ENCODE measurements at places on chromosomes 6 and 20.

DNA sequence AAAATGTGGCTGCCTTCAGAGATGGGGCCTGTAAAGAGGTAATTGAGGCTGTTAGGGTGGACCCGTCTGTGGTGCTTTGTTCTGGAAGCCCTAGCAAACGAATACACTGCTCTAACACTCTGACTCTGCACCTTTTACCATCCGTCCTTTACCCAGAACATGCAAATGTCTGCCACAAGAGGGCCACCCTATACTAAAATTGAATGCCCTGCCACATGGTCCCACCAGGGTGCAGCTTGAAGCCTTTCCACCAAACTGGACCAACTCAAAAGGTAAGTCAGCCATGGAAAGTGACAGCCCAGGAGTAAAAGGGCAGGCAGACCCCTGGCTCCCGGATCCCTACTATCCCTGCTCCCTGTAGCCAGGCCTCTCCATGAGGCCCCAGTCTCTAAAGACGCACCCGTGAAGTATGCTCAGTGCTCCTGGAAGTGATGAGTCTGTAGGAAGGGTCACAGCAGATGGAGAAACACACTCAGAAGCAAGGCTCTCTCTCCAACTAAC lies 5.8 kb upstream of the BFSP1 start:
- peak; percentile 67 for DNase-seq

DNA sequence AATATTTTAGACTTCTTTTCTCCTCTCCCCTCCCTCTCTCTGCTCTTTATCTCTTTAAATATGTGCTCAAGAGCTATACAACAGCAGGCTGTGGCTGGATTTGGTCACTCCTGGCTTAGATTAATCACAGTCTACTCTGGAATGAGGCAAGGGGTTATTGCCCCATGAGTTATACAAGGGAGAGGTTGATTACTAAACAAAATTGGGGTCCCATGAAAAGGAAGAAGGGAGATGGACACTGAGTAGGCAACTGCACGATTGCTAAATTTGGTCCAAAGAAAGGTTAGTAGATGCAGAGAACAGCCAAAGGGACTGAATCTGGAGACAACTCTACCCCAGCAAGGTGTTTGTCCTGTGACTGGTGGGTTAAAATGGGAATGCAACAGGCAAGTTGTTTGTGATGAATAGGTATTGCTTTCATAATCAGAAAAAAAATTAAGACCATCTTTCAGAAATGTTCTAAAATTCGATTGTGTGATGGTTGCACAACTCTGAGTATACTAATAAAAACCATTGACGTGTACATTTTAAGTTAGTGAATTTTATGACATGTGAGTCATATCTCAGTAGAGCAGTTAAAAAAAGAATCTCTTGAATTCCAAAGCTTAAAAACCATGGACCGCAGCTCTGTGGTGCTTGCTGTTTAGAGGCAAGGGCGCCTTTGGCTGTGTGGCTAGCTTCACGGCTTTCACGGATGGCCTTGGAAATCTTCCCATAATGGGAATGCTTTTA lies 57.1 kb downstream of the KIZ start:
- no peak for DNase-seq

- DNase-seq = peak; percentile 47
These were observed 131.2 kb upstream of the CDH4 start for GRCh38 chr20:61120595-61121515.

DNA sequence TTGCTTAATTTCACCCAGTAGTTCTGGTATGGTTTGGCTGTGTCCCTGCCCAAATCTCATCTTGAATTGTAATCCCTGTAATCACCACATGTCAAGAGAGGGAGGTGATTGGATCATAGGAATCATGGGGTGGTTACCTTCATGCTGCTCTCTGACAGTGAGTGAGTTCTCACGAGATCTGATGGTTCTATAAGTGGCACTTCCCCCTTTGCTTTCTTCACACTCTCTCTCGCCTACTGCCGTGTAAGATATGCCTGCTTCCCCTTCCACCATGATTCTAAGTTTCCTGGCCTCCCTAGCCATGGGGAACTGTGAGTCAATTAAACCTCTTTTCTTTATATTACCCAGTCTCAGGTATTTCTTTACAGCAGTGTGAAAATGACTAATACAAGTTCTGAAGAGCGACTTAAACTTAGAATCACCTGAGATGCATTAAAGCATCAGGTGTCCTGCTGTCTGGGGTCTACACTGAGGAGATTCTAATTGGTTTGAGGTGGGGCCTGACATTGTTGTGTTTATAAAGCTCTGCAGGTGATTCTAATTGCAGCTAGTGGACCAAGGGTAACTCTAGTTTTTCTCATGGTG lies 82.1 kb upstream of the DTNBP1 start:
- no peak for DNase-seq

- no peak for DNase-seq
These were observed 43.4 kb upstream of the SIRPG start for GRCh38 chr20:1700990-1701389.

- DNase-seq = no peak
These were observed 81.3 kb downstream of the CDC5L start for GRCh38 chr6:44468835-44469234.

- no peak for DNase-seq
These were observed 250.0 kb downstream of the SLC24A3 start for GRCh38 chr20:19462491-19462890.

GRCh38 chr6:113879186-113880096 lies 22.3 kb downstream of the MARCKS start:
- DNase-seq = no peak

DNA sequence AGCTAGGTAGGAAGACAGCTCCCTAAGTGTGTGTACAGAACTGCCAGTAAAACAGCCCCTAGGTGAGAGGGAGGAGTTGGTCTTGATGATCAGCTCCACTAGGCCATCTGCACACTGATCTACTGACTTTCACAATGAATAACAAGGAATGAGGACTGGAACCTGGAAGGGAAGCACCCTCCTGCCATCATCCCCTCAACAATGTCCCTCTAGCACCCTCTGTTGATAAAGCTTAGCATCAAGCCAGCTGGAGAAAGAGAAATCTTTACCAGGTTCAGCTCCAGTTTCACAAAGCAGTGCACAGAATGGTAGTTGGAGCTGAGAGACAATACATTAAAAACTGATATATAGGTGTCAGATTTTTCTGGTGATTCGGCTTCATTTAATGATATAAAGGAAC lies 57.2 kb upstream of the IRAK1BP1 start:
- DNase-seq = no peak

- no peak for DNase-seq
These were observed 267.1 kb downstream of the TENT5A start for GRCh38 chr6:81485395-81485794.

DNA sequence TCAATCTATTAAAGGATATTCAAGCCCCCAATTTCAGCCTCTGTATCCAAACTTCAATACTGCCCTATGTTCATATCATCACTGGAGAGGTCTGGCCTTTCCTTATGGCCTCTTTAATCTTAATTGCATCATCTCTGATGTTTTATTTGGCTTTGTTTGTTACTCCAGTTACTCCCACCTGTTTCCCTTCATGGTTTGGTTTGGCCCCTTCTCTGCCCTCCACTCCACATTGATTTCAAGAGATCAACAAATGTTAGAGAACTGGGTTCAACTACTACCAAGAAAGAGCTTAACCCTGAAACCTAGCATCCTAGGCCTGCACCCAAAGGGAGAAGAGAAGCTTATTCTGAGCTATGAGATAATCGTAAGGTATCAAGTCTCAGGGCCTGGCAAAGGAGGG lies 221.6 kb downstream of the LAMA2 start:
- no peak for DNase-seq

DNA sequence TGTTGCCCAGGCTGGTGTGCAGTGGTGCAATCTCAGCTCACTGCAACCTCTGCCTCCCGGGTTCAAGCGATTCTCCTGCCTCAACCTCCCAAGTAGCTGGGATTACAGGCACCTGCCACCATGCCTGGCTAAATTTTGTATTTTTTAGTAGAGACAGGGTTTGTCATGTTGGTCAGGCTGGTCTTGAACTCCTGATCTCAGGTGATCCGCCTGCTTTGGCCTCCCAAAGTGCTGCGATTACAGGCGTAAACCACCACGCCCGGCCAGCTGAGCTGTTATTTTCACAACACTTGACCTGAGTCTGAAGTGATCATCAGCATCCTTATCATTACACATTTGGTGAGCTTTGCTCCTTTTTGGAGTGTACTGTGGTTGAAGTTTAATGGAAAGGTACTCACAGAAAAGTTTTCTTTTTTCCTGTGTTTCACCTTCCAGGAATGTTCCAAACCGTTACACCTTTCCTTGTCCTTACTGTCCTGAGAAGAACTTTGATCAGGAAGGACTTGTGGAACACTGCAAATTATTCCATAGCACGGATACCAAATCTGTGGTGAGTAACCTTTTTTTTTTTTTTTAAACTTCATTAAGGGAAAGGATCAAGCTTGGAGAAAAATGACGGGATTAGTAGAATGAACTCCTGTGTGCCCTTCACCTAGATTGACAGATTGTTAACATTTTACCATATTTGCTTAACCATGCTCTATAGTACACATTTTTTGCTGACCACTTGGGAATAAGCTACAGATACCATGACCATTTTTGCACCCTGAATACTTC lies 9.7 kb downstream of the RNF114 start:
- DNase-seq = no peak

- peak; percentile 57 for DNase-seq
These were observed 580 bp downstream of the VEGFA start for GRCh38 chr6:43770372-43771209.

DNA sequence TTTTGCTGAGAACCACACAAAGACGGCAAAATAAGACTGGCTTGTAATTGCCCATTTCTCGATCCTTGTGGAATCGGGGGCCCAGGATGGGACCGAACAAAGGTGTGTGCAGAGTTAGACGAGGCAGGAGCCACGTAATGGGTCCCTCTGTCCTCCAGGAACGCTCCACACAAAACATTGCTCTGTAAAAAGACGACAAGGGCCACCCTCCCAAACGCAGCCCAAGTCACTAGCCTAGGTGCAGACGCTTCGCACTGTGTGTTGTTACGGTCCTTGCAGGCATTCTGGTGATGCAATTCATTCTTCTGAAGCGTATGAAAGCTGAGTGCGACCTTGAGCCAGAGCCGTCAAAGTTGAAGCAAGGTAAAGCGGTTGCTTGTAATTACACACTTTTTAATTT lies 363.4 kb downstream of the TAF4 start:
- DNase-seq = no peak

GRCh38 chr6:45715508-45715803 lies 300.2 kb downstream of the CLIC5 start:
- DNase-seq = peak; percentile 47

DNA sequence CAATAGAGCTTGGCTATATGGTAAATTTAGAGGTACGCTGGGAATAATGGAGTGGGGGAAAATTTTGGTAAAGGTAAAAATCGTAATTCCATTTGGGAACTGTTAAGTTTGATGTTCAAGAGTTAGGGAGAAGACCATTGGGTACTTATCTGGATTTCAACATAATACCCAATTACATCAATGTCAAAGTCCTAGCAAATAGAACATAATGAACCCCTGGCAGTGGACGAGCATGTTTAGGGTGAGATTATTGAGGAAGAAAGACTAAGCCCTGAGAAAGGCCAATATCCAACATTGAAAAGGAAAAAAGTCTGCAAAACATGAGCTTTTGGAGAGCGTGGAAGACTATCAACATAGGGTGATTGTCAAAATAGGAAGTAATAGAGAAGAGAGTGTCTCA lies 106.6 kb downstream of the TSHZ2 start:
- DNase-seq = no peak

GRCh38 chr20:63290677-63291472 lies 2.1 kb upstream of the COL20A1 start:
- peak; percentile 88 for DNase-seq

DNA sequence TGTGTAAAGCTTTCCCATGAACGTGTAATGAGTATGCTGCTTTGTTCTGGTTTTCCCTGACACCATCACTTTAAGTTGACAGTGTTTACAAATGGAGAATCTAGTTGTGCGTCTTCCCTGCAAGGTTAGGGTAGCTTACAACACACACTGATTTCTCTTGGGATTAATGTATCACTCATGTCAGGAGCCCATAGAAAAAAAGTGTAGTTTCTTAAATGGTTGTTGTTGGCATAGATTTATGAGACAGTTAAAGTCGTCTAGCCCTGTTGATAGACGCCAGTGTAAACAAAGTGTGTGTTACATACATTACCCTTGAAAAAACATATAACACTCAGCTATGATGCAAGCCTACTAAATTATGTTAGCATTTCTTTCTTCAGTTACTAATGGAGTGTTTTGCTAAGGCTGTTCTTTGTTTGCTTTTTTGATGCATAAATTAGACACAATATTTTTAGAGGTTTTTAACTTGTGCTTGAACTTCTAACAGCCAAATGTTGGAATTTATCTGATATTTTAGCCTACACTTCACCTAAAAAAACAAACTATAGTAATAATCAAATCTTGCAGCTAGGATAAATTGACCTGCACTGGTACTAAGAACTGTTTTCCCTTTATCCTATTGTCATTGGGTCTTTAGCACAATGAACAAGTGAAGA lies 88.6 kb downstream of the RNF217 start:
- DNase-seq = no peak

DNA sequence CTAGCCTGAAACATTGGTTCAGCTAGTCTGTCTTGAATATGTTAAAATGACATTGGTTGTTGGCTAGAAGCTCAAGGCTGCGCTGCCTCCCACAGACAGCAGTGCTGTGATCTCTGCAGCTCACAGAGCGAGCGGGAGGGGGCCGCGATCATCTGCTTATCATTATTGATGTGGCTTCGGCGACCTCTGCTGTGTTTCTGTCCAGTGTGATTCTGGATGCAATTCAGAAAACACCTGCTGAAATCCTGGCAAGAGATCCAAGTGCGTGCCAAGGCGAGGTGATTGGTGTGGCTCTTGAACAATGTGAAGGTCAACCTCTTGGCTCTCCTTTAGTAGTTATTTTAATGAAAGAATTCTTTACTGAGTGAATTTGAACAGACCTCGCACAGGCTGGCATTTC lies 142.3 kb upstream of the SASH1 start:
- no peak for DNase-seq

- no peak for DNase-seq
These were observed 4.0 kb downstream of the CITED2 start for GRCh38 chr6:139370283-139370998.

DNA sequence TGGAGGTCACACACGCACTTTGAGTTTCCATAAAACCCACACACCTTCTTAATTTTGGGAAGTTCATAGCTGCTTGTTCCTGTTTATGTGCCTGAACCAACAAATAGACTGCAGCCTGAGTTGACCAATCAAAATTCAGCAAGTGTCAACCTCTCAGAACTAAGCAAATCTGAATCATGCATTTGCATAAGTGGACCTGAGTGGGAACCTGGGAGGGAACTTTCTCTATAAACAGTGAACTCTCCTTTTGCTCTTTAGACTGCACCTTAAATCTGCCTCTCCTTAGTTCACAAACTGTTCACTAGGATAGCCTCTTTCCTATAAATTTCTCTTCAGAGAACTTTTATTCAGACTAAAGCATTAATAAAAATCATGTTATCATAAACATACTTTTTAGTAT lies 37.9 kb downstream of the SLC17A1 start:
- no peak for DNase-seq

- no peak for DNase-seq
These were observed 117.0 kb upstream of the PMEPA1 start for GRCh38 chr20:57826666-57827287.

DNA sequence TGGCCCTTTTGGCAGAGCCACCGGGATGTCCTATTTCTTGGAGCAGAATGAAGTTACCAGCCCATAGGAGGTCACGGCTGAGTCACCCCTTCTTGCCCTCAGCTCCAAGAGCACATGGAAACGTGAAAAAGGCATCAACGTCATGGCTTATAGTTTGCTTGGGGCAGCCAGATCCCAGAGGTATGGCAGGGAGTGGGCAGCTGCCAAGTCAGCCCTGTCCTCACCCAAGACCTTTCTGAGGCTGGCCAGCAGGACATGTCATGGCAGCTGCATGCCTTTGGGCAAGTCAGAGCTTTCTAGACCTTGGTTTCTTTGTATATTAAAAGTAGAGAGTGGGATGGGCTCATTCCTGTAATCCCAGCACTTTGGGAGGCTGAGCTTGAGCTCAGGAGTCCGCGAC lies 8.2 kb upstream of the MDFI start:
- DNase-seq = no peak

Measured in stimulated activated CD8-positive, alpha-beta memory T cell treated with anti-CD3 and anti-CD28 coated beads, Interleukin-4, amount 100 ng/mL, for 48 hours (primary cell).